ENCODE measurements at places on chromosomes 2 and 18.

DNA sequence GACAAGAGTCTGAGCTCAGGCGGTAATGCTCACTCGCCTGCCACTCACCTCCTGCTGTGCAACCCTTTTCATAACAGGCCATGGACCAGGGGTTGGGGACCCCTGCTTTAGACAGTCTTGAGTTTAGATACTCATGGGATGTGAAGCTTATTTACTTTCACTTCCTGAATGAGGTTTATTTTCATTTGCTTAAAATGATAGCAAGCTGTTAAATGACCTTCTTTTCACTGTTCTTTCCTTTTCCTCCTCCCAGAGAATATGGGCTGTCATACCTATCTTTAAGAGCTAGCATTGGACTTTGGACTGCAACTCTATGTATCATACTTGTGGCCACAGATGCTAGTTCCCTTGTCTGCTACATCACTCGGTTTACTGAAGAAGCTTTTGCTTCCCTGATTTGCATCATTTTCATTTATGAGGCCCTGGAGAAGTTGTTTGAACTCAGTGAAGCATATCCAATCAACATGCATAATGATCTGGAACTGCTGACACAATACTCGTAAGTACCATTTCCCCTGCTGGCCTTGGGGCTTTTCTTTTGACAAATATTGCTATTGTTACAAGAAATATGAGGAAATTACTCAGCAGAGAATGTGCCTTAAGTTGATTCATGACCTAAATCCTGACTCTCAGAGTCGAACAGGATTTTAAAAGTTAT lies 168.5 kb downstream of the DPP4 start:
- no peak for DNase-seq

GRCh38 chr2:16716024-16716423 lies 50.4 kb upstream of the CYRIA start:
- no peak for DNase-seq

DNA sequence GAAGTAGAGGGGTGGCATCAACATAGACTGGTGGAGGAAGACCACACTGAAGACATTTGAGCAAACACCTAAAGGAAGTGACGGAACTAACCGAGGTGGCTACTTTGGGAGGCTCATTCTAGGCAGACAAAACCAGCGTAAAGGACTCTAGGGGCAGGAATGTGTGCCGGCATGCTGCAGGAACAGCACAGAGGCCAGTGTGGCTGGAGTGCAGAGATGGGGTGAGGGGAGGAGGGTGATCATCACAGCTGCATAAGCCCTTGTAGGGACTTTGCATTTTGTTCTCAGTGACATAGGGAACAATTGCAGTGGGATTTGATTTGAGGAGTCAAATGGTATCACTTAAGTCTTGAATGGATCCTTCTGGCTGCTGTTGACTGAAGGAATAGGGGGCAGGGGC lies 253.5 kb downstream of the NCKAP5 start:
- DNase-seq = no peak

- no peak for DNase-seq
Measured at GRCh38 chr2:229835596-229836283, 86.1 kb downstream of the TRIP12 start.

GRCh38 chr18:38481576-38481975 lies 916.0 kb upstream of the CELF4 start:
- DNase-seq = no peak

- DNase-seq = no peak
Measured at GRCh38 chr2:221908518-221908917, 336.4 kb upstream of the EPHA4 start.

GRCh38 chr18:47215554-47216138 lies 35.8 kb downstream of the SKOR2 start:
- DNase-seq = peak; percentile 4

GRCh38 chr2:64330281-64331113 lies 123.5 kb upstream of the LGALSL start:
- DNase-seq = peak; percentile 83

- DNase-seq = no peak
Measured at GRCh38 chr2:120091436-120091835, 78.6 kb downstream of the EPB41L5 start.

- DNase-seq = no peak
Measured at GRCh38 chr2:112032689-112033465, 22.2 kb upstream of the TMEM87B start.

GRCh38 chr2:7517088-7517487 lies 599.9 kb downstream of the RNF144A start:
- peak; percentile 25 for DNase-seq

- no peak for DNase-seq
Measured at GRCh38 chr2:197937814-197938213, 133.4 kb downstream of the PLCL1 start.

DNA sequence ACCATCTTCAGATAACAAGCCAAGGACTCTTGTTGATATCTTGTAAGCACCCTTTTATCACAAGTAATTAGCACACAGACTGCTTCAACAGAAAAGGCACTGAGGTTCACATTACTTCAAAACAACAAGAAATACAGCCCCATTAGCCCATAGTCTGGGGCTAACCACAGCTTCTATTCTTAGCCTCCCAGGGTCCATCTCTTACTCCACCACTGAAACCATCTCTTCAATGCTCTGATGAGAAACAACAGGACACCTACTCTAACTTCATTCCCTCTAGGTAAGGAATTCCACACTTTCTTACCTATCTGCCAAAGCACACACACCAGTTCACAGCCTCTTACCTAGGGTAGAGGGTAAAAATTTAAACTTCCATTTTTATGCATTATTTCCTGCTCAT lies 26.4 kb upstream of the CYTIP start:
- DNase-seq = no peak

DNA sequence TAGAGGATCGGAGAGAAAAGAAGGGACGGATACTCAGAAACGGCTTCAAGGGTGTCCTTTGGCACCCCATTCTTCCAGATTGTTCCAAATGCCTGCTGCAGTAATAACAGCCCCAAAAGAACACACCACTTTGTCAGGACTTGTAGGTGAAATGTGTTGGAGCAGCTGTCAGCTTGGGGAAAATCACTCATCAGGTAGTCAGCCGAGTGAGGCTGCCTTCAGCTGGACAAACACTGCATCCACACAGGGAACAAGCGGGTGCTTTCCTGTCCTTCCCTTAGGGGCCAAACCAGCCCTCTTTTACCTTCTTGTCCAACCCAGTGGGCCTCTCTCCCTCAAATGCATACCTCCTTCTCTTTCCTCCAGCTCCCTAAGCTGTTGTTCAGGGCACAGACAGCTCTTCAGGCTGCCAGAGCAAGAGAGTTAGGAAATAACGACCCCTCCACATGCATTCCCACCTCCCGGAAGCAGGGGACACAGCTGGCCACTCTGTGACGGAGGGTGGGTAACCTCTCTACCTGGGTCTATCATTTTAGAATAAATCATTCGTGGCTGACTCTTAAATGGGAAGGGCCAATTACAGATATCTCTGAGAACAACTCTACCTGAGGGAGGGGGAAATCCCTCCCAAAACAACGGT lies 48.1 kb downstream of the BCL11A start:
- DNase-seq = no peak

GRCh38 chr2:237053066-237053465 lies 32.6 kb upstream of the COPS8 start:
- DNase-seq = no peak

DNA sequence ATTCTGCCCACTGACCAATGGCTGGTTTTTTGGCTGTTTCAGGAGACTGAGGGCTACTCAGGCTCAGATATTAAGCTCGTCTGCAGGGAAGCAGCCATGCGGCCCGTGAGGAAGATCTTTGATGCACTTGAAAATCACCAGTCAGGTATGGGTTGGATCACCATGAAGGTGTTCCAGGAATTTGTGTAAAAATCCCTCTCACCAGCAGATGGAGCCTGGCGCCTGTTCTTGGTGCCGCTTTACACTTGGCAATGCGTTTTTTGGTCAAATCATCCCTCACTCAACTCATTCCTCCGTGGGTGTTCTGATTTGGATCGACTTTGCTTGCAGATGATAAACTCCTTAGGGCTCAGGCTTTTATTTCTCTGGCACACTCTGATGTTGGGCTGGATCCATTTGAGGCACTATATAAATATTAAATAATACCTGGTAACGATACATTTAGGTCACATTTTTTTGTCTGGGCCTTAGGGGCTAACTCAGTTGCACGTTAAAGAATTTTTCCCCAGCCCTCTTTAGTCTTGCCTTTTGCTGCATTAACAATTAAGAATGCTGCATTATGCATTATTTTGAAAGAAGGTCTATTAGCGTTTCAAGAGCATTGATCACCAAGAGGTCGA lies 50.0 kb downstream of the HDHD2 start:
- DNase-seq = peak; percentile 69

GRCh38 chr2:170878066-170878465 lies 51.0 kb upstream of the GORASP2 start:
- DNase-seq = no peak

DNA sequence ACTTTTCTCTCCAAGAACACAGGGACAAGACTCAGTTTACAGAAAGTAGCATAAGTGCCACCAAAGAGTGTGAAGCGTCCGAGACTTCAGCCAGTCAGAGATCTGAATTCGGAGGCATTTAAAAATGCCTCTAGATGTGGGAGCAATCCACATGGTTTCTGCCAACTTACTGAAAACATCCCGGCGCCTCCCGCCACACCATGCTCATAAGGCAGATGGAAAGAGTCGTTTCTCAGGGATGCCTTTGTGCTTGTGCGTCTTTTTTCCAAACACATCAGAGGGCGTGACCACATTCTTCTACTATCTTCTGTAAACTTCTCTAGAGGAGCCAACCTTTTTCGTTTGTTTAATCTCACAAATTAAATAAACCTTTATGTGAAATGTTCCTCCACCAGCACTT lies 88.7 kb downstream of the NRP2 start:
- DNase-seq = no peak

GRCh38 chr2:47295131-47295980 lies 107.6 kb upstream of the MSH2 start:
- no peak for DNase-seq

DNA sequence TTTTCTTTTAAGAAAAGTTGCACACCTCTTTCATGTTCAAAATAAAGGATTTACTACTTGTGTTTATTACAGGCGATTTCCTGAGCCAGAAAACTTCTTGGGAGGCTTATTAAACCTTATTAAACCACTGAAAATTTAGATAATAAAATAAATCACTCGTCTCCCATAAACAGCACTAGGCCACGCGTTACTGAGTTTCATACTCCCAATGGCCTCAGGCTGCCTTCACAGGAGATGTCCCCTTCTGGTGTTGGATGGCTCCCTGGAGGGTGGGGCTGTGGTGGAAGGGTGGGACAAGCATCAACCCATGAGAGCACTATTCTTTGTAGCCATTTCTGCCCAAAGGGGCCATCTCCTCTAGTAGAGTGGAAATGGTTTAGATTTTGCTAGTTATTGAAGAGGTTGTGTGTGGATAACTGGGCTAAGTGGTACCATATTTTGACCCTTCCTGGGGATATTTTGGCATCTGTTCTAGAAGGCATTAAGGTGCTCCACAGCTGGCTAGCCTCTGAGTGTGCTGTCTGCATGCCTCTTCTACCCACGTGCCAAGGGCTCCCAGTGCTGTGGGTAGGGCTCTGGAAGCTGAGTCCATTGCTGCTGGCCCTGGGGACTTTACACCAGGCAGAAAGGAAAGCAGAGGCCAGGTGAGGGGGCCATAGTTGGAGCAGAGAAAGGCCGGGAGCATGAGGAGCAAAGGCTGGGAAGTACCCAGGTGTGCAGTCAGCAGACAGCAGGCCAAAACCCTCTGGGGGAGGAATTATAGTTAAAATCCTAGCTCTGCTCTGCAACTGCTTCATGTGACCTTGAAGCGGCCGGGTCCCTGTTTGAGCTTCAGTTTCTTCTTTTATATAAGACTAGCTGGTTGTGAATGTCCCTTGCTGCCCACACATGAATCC lies 121.7 kb upstream of the SMAD2 start:
- no peak for DNase-seq

- DNase-seq = no peak
Measured at GRCh38 chr2:22486343-22486742, 898.6 kb upstream of the KLHL29 start.

DNA sequence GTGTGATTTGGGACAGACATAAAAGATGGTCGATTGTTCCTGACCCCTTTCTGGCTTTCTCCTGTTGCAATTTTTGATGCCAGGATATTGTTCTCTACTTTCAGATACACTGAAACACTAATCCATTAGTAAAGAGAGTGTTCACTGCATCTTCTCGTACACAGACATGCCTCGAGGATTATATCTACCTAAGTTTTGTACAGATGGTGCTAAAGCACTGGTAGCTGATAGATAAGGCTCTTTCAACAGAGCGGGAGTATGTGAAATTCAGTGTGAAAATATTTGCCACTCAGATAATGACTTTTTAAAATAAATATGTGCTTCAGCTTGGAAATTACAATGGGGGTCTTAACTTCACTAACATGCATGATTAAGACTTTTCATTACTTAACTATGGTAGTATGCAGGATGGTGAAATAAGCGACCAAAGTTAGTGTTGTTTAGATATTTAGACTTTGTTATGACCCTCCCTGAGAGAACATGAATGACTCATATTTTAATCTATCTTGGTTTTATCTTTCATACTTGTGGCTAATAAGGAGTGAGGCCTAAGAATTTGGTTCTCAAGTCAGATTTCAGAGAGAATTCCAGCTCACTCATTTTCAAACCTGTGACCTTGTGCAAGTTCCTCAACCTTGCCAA lies 474.9 kb downstream of the NRXN1 start:
- no peak for DNase-seq

DNA sequence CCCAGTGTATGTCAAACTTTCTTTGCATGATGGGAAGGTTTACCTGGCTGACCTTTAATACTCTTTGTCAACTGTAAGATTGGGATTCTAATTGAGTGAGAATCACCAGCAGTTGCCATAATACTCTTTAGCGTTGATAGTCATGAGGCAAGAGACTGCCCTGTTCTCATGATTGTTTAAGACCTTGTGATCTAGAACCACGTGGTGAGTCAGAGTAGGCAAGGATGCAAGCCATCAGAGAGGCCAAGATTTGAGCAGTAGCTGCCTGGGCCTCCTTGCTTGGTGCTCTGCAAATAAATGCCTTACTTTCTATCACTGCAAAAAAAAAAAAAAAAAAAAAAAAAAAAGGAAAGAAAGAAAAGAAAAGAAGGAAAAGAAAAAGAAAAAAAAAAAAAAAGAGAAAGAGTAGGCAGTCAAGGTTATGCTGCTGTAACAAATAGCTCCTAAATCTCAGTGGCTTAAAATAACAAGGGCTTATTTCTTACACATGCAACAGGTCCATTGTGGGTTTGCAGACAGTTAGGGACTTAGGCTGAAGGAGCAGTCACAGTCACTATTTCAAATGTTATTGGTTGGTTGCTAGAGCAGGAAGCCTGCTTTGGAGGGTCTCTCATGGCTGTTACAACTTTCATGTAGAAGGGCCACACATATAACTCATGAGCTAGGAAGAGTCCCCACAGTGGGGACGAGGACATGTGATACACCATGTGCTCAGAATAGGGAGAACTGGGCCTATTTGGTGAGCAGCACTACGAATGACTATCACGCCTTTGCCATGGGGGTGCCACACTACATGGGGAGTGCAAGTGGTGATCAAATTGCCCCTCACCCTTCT lies 21.7 kb downstream of the IL1R2 start:
- DNase-seq = peak; percentile 36

GRCh38 chr2:146997945-146998344 lies 846.9 kb upstream of the ACVR2A start:
- DNase-seq = no peak

- no peak for DNase-seq
Measured at GRCh38 chr18:49838381-49838780, 25.0 kb upstream of the ACAA2 start.

GRCh38 chr2:84838434-84839145 lies 42.3 kb downstream of the TRABD2A start:
- DNase-seq = no peak

Measured in stimulated activated CD4-positive, alpha-beta T cell treated with anti-CD3 and anti-CD28 coated beads, Interleukin-4, amount 100 ng/mL, for 24 hours (primary cell).